ENCODE measurements at places on chromosomes 4 and X. TPM values are rescaled to one million over a fixed set of nuclear protein-coding genes. Genes with fewer than 3 reads are reported as not detected.

GAGE12H gene
- not detected for total RNA-seq

RIBC1 gene
- total RNA-seq, result 0.29 TPM

DMRTC1B gene
- total RNA-seq, result not detected

OPHN1 gene
- total RNA-seq, result 7.4 TPM

CCNB3 gene
- 0.29 TPM for total RNA-seq

HTN3 gene
- not detected for total RNA-seq

G3BP2 gene
- 159 TPM for total RNA-seq

CCNA2 gene
- total RNA-seq, result 8.0 TPM

DSPP gene
- not detected for total RNA-seq

SRD5A3 gene
- 10.6 TPM for total RNA-seq

SMR3B gene
- total RNA-seq, result not detected

SUV39H1 gene
- 2.5 TPM for total RNA-seq

NXF2 gene
- total RNA-seq, result not detected

ODAPH gene
- not detected for total RNA-seq

SASH3 gene
- total RNA-seq, result not detected

BMX gene
- not detected for total RNA-seq

PRAF2 gene
- total RNA-seq, result 12.3 TPM

ALG13 gene
- 61.9 TPM for total RNA-seq

MAGEA4 gene
- not detected for total RNA-seq

STK32B gene
- total RNA-seq, result 2.7 TPM

ATOH1 gene
- not detected for total RNA-seq

MEPE gene
- total RNA-seq, result not detected

VCX3A gene
- not detected for total RNA-seq

FAM149A gene
- 12.7 TPM for total RNA-seq

Data from osteoblast (primary cell).